T1000 (cell line): ENCODE measurements at places on chromosomes 7 and 10.

- DNase-seq, result no peak
Observed at GRCh38 chr10:70106958-70107791, 25.4 kb downstream of the AIFM2 start.

- no peak for DNase-seq
Observed at GRCh38 chr7:23074443-23075261, 30.9 kb upstream of the KLHL7 start.

- no peak for DNase-seq
Observed at GRCh38 chr10:70458329-70459060, 17.0 kb upstream of the NODAL start.

DNA sequence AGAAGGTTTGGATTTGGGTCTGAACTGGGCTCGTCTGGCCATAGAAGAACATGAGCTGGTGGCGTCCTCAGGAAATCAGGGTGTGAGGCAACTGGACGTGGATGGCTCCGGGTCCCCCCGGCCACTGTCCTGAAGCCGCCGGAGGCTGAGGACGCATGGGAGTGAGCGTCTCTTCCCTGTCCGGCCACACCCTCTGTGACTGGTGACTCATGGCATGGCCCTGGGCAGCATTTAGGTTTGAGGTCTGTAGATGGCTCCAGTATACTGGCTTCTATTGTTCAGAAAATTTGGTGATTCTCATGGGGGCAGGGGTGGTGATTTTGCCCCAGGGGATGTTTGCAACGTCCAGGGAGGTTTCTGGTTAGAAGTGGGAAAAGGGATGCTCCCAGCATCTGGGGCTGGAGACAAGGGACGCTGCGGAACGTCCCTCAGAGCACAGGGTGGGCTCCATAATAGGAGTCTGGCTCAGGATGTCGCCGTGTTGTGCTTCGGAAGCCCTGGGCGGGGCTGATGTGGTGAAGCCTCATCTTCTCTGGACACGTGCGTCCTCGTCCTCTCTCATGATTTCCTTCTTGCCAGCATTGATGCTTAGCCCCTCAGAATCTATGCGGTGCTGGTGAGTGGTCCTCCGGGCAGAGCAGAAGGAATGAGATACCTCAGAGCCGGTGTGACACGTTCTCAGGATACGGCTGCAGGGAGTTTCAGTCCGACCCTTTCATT lies 49.9 kb downstream of the PITRM1 start:
- peak; percentile 34 for DNase-seq

GRCh38 chr10:88411772-88412349 lies 171.3 kb downstream of the RNLS start:
- no peak for DNase-seq

- no peak for DNase-seq
Observed at GRCh38 chr10:22252801-22253579, 35.2 kb upstream of the EBLN1 start.

- DNase-seq, result peak; percentile 42
Observed at GRCh38 chr7:18257711-18258110, 230.1 kb upstream of the PRPS1L1 start.

GRCh38 chr7:2670720-2671391 lies 17.1 kb upstream of the AMZ1 start:
- DNase-seq, result peak; percentile 21

DNA sequence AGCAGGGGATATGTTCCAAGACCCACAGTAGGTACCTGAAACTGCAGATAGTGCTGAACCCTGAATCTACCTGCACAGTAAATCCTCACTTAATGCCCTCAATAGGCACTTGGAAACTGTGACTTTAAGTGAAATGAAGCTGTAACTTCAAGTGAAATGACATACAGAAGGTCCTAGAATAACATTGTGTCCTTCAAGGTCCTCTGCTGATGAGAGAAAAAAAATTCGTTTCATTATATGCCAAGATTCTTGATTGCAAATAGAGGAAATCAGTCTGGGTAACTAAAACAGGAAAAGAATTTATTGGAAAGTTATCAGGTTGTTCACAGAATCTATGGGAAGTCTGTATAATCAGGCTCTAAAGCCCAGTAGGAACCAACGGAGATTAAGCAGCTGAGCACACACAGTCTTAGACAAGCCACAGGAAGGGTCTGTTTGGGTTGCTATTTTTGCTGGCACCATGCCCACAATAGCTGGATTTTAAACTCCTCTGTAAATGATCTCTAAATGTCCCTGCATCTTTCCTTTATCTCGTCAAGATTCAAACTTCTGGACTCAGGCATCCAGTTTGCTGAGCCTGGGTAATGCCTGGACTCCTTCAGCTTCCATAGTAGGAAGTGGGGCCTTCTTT lies 57.5 kb downstream of the EXOC4 start:
- DNase-seq, result no peak

GRCh38 chr7:118836933-118837332 lies 612.4 kb downstream of the ANKRD7 start:
- DNase-seq, result no peak

DNA sequence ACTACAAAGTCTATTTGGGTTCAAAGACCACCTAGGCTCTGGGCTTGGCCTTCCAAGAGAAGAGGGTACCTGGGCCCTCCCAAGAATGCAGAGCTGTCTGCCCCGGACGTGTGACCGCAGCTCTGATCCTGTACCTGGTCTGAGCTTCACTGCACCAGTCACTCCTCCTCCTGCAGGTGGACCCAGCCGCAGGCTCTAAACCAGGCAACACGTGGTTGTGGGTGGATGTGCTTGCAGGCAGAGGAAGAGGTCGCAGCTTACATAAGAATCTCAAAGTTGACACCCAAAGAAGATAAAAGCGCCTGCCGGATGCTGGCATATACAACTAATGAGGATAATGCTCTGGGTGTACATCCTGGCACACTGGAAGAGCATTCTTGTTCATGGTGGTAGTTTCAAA lies 9.4 kb upstream of the PFKP start:
- no peak for DNase-seq

- DNase-seq, result no peak
Observed at GRCh38 chr7:45893374-45893995, 5.2 kb downstream of the IGFBP1 start.
